NCI-H1105 (cell line): ENCODE measurements at places on chromosomes 6 and 20.

GRCh38 chr6:118284736-118285360 lies 263.2 kb upstream of the PLN start:
- DNase-seq: peak; percentile 35

- DNase-seq: no peak
Observed at GRCh38 chr20:32775336-32775991, 13.3 kb downstream of the DNMT3B start.

- DNase-seq: no peak
Observed at GRCh38 chr6:36908747-36909146, 23.0 kb downstream of the C6orf89 start.

GRCh38 chr6:16929809-16930208 lies 168.5 kb upstream of the ATXN1 start:
- DNase-seq: no peak

DNA sequence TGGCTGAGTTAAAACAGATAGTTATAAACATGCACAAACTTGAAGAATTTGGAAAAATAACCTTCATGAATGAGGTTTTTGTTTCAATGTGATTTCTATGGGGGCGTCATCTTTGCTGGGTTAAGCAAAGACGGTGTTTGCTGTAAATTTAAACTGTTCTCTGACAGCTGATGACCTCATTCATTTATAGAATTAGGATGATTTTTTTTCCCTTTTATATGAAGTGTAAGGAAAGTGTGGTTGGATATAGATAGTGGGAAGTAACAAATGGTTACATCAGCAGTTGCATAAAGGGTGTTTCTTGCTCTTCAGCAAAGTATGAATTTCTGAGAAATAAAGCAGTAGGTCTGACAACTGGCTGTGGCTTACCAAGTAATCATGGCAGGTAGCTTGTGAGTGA lies 137.2 kb upstream of the CENPW start:
- DNase-seq: no peak

- no peak for DNase-seq
Observed at GRCh38 chr20:31890646-31891045, 20.2 kb downstream of the TTLL9 start.

DNA sequence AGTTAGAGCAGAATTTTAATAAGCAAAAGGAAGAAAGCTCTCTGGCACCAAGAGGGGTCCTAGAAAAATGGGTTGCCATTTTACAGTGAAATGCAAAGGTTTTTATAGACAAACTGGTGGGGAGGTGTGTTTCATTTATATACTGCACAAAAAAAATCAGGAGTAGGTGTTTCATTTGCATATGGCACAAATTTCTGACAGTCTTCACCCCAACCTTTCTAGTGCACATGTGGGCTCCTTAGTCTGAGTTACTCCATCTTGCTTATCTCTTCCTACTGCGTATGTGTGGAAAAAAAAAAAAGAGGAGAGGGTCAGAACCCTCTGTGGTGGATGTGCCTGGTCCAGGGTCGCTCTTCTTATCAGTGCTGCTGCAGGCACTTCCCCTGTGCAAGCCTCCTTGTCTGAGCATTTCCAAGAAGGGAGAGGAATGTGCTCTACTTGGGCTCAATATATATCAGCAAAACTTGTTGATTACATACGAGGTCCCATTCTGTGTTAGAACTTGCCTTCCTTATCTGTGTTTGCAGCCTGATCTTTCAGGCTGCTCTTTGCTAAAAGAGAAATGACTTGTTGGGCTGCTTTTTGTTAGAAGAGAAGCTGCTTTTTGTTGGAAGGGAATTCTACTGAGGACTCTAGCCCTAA lies 59.0 kb upstream of the MRAP2 start:
- DNase-seq: no peak

DNA sequence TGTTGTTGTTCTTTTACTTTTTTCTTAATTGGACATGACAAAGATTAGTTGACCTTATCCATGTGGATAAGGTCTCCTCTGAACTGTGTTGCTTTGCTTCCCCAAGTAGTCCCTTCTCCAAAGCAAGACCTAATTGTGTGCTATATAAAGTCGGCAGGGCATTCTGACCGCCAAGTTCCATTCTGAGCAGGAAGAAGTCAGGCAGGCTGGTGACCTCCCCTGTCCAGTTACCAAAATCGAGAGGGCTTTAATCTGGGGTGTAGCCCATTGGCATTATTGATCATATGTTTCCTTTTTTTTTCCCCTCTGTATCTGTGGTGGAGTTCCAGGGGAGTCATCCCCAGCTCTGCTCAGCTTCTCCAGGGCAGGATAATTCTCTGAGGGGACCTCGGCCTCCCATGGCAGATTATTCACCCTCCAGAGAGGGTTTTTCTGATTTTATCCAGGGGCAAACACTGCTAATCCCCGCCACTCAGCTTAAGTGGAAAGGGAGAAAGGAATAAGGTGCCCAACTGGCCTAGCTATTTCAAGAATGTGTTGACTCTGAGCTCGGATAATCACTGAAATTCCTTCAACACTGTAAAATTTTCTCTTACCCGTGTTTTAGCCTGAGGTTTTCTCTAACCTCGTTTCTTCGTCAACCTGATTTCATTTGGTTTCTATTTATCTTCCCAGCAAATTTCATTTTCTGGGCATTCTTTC lies 71.8 kb upstream of the L3MBTL3 start:
- DNase-seq: no peak

DNA sequence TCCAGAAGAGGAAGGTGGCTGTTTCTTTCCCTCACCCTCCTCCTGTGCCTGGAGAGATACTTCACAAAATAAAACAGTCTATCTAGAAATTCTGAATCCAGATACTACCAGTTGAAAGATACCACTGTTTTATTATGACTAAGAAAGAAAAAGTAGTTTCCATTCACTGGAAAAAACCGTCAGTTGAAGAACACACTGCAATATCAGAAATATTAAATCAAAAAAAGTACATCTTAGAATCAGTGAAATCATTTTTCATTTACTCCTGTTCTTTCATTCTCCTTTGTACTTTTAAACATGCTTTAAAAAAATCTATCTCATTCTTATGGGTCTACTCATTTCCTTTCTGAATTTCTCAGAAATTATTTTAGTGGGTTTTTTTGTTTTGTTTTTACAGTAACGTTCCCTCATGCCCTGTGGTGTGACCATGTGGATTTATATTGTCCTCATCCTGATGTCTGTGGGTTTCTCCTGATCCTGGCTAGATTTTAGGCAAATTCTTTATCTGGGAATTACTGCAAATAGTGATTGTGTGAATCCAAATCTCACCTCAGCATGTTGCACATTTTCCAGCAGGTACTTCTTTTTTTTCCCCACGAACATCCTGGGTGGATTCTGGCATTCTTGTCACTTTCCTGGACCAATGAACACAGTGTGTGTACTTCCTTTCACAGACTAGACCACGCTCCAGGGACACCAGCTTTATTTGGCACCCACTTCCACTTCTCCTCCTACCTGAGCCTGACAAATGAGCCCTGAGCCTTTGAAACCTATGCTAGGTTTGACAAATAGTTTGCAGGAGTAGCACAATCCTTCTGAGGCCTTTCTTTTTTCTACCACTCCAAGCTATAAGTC lies 114.0 kb upstream of the LAMP5 start:
- no peak for DNase-seq

GRCh38 chr6:44122801-44123200 lies 4.5 kb downstream of the MRPL14 start:
- DNase-seq: no peak

GRCh38 chr6:162917506-162917905 lies 189.7 kb downstream of the PACRG start:
- DNase-seq: no peak

GRCh38 chr6:34595332-34596184 lies 39.4 kb upstream of the SPDEF start:
- no peak for DNase-seq

GRCh38 chr6:50853939-50854338 lies 35.3 kb downstream of the TFAP2B start:
- DNase-seq: no peak

DNA sequence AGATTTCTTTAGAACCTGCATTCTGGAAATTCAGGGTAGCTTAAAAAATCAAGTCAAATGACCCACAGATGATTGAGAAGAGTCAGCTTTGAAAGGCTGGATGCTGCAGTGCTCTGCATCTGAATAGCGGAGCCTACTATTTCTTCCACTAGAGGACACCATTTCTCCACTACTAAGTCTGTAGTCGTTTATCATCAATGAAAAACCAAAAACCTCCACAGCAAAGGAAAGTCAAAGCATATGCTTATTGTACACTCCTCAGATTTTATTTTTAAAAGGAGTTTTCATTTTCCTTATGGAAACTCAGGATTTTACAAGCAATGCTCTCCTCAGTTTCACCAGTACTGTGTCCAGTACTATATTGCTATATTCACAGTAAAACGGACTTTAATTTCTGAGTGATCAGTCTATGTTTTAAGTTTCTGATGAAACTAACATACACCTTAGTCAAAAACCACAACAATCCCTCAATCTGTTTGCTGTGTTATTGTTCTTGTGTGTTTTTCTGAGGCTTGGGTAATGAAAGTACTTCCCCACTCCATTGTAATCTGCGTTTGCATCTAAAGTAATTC lies 50.5 kb upstream of the ENPP5 start:
- peak; percentile 42 for DNase-seq

DNA sequence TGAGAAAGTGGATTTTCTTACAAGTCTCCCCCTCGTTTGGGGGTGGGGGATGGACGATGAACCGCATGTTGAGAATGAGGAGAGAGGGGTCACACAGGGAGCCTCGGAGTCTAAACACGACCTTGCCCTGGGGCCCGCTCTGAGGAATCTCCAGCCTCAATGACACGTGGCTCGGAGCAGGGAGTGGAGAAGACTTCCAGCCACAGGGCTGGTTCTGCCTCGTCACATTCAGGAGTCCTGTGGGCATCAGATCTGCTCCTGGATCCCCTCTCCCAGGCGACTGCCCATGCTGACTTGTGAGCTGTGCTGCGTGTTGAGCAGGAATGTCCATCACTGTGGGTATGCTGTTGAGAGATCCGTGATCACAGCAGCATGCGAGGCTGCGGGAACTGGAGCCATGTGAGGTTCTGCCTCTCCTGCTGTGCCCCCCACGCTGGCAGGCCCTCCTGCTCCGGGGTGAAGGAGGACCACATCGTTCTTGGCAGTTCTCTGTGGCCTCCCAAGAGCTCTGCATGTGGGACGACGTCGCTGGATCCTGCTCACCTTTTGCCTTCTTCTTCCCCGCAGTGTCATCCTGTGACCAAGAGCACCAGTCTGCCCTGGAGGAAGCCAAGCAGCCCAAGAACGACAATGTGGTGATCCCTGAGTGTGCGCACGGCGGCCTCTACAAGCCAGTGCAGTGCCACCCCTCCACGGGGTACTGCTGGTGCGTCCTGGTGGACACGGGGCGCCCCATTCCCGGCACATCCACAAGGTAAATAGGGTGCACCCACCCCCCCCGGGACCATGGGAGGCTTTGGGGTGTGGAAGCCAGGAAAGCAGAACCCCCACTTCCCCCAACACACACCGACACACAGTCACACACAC lies 157.5 kb downstream of the SMOC2 start:
- no peak for DNase-seq

DNA sequence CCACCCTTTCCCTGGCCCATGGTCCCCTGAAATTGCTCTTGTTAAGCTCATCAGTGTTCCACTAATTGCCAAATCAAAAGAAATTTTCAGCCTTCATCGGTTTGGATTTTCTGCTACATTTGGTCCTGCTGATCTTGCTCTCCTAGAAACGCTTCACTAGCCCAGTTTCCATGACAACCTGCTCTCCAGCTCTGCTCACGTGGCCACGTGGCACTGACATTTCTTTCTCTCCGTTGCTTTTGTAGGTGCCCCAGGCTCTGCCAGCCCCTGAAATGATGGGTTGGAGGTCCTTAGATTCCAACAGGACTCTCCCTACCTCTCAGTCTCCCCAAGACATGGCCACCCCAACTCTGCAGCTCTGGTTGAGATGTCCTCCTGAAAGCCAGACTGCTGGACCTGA lies 45.8 kb upstream of the NNAT start:
- DNase-seq: no peak

DNA sequence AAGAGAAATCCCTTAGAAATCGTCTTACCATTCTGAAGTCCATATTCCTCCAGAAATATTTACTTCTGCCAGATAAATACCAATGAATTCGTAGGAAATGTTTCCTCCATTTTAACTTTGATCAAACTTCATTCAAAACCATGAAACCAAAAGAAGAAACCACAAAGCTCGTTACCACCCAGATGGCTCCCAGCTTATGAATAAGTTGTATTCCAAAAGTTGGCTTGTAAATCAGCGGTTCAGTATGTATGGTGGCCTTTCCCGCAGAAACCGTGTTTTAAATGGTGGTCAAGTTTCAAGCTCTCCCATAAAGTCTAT lies 73.6 kb upstream of the RIPOR2 start:
- DNase-seq: no peak

- peak; percentile 86 for DNase-seq
Observed at GRCh38 chr6:140915103-140915502, 1217.6 kb upstream of the GJE1 start.

DNA sequence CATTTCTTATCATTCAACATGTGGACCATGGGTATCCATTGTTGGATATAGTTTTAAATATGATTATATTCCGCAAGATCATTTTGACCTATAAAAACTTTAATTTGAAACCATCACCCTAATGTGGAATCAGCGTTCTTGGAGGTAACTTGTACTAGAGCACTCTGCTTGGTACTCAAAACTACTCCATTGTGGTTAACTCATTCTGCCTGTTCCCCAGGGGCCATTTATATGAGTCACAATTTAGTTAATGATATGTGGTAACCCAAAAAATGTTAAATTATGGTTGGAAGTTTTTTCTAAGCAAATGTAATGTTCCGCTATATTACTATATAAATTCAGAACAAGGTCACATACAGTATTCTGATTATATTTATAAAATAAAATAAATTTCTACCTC lies 109.3 kb downstream of the TRDN start:
- no peak for DNase-seq

DNA sequence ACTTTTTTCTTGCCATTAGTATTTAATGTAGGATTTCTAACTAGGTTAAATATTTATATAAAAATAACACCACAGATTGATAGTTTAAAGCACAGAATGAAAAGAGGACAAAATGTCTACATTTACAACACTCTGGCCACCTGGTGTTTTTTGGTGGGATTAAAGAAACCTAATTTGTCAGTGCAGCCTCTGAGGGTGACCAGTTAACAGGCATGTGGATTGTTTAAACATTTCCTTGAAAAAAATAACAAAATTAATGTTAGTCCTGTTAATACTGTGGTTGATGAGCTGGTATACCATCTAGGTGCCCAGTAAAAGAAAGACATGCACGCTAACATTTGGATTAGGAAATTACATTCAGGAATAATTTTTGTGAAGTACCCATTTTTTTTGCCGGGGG lies 8.8 kb downstream of the SLC9A8 start:
- no peak for DNase-seq

GRCh38 chr6:89404512-89404911 lies 7.6 kb downstream of the RRAGD start:
- no peak for DNase-seq

- peak; percentile 56 for DNase-seq
Observed at GRCh38 chr6:21522143-21522747, 71.3 kb upstream of the SOX4 start.

DNA sequence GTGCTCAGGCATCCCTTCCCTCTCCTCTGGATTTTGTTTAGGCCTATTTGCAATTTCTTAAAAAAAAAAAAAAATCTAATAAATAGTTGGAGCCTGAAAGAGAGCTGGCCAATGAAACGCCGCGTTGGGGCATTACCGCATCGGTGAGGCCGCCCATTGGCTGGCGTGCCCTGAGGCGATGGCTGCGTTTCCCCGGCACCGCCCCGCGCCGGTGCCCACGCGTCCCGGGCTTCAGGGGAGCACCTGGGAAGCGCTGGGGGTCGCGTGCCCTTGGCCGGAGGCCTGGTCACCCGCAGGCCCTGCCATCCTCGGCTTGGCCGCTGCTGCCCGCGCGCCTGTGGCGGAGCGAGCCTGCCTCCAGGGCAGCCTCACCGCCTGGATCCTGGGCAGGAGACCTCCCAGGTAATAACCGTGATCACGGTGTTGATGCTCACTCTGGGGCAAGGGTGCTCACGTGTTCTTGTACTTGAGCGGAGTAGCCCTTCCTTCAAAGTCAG lies 155.4 kb downstream of the NRN1 start:
- DNase-seq: no peak
